Brain pericyte (primary cell): ENCODE measurements at places on chromosomes 1 and 21.

DNA sequence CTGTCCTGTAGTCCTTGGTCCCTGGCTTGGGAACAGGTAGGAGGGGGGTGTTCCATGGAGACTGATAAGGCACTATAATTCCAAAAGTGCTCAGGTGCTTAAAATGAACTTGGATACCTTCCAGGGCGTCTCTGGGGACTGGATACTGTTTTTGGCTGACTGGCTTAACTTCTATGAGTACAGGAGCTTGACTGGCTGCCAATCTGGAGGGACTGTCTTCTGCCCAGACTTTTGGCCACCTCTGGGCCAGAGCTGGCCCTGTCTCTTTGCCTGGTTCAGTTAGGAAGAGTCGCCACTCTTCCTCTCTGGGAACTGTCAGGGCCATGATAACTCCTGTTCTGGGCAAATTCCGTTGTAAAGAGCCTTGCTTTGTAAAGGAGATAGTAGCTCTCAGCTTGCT is 407.0 kb downstream of the TGFB2 start:
- no peak for DNase-seq

DNA sequence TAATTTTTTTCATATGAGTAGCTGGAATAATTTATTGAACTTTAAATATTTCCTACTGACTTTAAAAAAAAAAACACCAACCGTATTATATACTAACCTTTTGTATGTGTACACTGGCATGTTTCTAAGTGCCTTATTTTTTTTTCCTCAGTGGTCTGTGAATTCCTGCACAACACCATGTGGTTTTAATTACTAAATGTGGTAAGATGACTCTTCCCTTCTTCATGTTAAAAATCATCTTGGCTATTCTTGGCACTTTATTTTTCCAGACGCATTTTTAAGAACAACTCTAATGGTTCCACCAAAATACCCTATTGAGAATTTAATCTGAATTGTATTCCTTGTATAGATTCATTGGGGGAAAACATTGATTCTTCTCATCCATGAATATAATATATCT is 28.4 kb downstream of the PPP2R5A start:
- peak; percentile 20 for DNase-seq

DNA sequence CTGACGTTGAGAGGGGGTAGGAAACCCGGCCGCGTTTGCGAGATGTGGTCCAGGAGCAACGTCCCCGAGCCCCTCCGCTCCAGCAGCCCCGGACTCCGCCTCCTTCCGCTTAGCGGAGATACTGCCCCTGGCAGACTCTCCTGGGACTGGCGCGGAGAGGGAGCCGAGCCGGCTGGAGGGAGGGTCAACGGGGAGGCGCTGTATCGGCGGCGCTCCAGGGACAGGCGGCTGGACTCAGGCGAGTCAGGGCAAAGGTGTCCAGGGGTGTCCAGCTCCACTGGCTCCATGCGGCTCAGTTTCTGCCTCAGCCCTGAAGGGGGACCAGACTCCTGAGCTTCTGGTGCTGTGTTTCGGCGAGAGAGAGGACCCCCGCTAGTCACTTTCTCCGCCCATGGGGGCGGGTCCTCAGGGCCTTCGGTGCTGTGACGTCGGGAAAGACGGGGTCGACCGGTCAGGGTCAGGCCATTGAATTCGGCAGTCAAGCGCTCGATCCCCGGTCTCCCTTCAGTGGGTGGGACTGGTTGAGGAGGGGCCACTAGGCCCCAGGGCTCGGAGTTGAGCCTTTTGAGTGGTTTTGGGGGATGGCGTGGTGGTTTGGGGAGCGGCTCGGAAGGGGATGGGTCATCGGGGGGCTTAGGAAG is 2.8 kb upstream of the LIX1L start:
- no peak for DNase-seq

- no peak for DNase-seq
Measured at GRCh38 chr21:35100349-35100811, 51.3 kb upstream of the RUNX1 start.

DNA sequence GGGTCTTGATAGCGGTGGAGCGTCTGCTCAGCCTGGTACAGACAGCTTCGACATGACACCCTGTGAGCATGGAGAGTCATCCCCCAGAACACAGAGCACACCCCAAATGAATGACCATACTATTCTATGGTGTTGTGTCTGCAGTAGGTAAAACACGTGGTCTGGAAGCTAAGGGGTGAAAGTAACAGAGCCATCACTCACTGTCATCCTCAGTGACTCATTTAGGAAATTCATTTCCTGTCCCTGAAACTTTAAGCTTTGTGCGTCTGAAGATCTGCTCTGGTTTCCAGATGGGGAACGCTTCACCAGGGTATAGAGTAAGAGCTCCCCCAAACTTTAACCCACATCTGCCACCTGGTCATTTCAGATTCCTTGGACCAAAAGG is 94.8 kb upstream of the DISP3 start:
- DNase-seq: no peak

GRCh38 chr1:61131716-61132115 is 49.4 kb downstream of the NFIA start:
- DNase-seq: no peak

GRCh38 chr1:80403471-80403893 is 1397.0 kb upstream of the ADGRL4 start:
- DNase-seq: no peak

GRCh38 chr1:30915491-30916230 is 7.1 kb upstream of the SDC3 start:
- no peak for DNase-seq

DNA sequence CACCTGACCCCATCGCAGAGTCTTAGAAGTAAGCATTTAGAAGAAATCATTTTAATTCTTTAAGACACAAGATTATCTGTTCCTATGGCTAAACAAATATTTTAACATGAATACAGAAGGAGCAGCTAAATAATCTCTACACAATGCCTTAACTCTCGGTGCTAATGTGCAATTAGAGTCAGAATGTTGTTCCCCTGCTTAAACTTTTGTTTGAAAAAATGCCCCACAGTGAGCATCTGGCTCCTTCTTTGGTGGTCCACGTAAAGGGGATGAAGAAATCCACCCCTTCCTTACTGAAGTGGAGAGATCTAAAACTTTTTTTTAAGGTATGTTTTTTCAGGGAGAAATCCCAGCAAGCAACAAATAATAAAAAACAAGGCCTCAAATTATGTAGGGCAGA is 55.2 kb downstream of the SLC45A1 start:
- DNase-seq: no peak

- DNase-seq: no peak
Measured at GRCh38 chr21:29718081-29718815, 221.5 kb downstream of the GRIK1 start.

DNA sequence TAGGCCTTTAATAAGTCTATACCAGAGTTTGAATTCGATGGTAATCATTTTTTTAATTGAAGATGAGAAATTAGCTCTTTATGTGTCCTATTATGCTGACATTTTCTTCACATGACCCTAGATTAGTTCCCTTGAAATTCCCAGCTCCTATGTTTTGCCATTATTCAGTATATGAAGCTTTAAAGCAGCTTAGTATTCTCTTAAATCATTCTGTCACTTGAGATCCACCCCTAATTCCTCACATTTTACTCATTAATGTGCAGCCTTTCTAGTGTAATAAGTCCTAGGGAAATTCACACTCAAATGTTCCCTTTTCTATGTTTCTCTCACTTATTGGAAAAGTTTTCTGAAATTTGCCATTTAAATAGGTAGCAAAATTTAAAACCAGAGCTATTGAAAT is 704.5 kb upstream of the B3GALT2 start:
- no peak for DNase-seq

GRCh38 chr1:193729429-193729828 is 543.0 kb upstream of the B3GALT2 start:
- DNase-seq: no peak

DNA sequence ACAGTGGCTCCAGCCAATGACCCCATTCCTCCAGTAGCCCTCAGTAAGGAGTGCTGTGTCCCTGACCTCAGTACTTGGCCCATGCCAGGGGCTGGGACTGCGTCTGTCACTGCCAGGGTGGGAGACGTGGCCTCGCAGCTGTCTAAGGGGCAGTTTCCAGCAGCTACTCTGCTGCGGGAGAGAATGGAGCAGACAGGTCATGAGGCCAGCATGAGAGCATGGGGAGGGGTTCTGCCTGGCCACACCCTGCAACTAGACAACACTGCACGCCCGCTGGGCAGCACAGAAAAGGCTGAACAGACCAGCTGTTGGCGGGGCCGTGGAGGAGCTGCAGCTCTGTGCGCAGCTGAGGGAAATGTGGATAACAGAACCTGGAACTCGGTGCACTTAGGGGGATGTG is 91.6 kb upstream of the COL6A1 start:
- no peak for DNase-seq

GRCh38 chr1:107141491-107142126 is 770 bp downstream of the NTNG1 start:
- DNase-seq: peak; percentile 5

GRCh38 chr1:53143527-53143926 is 1.1 kb upstream of the SLC1A7 start:
- no peak for DNase-seq
